ENCODE measurements at places on chromosomes 1 and 21.

- DNase-seq = no peak
Observed at GRCh38 chr1:46813858-46814396, 15.1 kb downstream of the CYP4B1 start.

DNA sequence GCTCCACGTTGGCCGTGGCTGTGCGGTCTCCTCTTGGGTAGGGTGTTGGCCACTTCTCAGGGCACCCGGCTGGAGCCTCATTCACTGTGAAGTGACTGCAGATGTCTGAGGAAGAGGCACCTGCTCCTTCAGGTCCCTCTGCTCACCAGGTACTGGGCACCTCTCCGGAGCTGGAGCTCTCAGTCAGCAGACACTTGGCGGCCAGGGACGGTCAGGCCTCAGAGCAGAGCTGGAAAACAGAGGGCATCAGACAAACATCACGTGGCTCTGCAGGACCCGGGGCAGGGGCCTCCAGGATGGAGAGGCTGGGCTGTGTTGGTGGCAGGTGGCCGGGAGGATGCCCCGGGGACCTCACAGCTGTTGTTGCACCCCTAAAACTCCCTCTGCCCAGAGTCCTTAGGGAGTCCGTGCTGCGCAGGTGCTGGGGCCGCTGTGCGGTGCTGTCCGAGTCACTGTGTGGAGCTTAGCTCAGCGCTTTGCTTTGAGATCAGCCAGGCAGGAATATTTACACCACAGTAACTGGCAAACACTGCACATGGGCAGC, 59.7 kb downstream of the SLX9 start:
- no peak for DNase-seq

GRCh38 chr1:229625071-229625914, 629 bp downstream of the TAF5L start:
- DNase-seq = peak; percentile 88

DNA sequence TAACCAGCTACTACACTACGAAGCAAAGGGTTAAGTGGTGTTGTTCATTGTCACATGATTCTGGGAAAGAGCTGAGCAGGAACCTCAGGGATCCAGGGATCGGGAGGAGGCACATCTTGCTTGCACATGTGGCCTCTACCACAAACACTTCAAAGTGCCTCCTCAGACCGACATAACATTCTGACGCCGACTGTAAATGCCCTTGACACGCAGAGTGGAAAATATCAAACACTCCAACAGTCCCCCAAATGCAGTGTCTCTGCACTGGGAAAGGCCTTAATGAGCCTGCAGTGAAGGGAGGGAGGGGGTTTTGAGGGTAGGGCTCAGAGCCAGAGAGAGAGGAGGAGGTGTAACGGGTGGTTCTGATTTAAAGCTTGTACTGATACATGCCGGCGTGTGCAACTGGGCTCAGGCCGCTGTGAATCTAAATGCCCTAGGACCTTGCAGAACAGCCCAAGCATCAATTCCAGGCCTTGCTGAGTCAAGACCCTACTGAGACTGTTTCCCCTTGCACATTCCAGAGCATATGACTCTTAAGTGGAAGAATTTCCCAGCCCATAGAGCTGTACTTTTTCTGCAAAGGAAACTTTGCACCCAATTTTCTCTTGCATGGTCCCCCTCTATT, 163.7 kb downstream of the NTMT2 start:
- no peak for DNase-seq

GRCh38 chr1:40981691-40982448, 2.4 kb downstream of the CTPS1 start:
- no peak for DNase-seq

DNA sequence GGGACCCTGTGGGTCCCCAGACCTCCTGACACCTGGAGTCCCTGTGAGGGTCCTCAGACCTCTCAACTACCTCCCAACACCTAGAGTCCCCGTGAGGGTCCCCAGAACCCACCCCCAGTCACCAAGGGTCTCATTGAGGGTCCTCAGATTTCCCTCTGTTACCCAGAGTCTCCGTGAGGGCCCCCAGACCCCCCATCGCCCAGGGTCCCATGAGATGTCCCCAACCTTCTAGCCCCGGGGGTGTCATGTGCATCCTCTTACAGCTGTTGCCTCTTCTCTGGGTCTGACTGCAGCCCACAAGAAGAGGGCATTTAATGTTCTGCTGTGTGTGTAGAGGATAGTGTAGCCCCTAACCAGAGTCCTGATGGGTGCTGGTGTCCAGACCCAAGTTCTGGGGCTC, 2.0 kb upstream of the GJC2 start:
- no peak for DNase-seq

- no peak for DNase-seq
Observed at GRCh38 chr1:176691251-176692228, 228.6 kb downstream of the PAPPA2 start.

DNA sequence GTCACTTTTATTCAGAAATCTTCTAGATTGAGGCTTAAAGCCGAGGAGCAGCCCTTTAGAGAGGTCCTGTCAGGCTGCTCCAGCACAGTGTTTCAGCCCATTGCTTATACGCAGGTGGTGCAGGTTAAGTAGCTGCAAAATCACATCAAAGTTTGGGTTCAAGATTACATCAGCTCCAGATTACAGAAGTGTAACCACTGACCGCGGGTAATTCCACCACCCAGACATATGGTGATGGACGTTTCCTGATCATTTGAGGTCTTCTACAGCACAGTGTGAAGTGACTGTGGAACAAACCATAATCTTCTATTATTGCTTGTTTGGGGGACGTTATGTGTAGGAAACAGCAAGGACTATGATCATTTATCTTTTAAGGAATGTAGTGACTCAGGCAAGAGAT, 11.8 kb downstream of the C1orf115 start:
- DNase-seq = no peak

Measured in lower leg skin (tissue), 4 donors.